Cortex of kidney (tissue), 1 donor: ENCODE measurements at places on chromosomes 4 and X.

DNA sequence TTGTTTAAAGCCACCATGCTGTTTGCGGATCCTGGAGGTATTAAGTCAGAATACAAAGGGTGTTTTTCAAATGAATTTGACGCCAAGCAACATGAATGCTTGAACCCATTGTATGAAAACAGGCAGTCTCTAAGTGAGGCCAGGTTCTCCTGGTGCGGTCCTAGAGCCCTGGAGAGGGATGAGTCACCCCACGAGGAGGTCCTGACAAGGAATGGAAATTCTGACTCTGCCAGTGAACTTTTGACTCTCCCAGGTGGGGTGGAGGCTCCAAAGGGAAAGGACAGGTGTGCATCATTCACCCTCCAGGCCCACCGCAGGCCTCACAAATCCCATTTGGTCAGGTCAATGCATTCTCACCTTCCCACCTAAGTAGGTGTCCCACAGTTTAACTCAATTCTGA, 1.5 kb downstream of the TRIM2 start:
- no peak for DNase-seq

GRCh38 chr4:102439812-102440211, 61.3 kb upstream of the NFKB1 start:
- DNase-seq: no peak

DNA sequence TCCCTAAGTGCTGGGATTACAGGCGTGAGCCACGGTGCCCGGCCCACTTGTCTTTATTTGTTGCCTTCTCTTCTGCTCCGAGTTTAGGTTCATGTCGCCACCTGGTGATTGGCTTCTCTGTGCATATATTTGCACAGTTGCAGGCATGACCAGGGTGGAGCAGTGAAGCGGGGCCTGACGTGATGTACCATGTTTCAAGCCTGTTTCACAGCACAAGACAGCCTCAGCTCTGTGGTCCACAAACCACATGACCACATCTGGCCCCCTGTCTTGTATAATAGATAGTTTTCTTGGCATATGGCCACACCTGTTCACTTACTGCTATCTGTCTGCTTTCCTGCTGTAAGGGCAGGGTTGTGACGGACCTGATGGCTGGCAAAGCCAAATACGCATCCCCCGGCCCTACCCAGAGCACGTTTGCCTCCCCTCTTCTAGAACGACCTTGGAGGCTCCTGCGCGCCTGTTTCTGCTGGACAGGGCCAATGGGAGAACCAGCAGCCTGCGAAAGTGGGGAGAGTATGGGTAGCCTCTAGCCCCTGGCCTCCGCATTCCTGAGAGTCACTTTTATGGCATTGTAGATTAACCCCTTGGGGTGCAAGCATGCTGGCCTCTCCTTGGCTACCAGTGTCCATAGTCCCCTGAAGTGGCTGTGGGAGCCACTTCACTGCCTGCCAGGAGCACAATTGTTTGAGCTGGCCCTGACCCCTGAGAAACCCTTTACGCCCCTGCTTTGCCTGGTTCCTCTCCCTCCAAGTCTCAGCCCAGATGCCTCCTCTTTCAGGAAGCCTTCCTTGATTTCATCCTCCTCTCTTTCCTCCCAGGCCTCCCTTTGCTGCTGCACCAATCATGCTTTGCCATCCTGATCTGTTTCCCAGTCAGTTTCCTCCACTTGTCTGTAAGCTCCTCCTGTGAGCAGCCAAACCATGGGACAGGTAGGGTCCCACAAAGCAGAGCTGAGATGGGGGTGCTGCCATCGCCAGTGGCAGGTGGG, 6.0 kb upstream of the SH3TC1 start:
- DNase-seq: no peak

GRCh38 chr4:100189820-100190642, at the start of gene DDIT4L:
Gene DDIT4L, minus strand, starts transcription at chr4:100190468. Its CDS starts 485 bp downstream, at chr4:100189983.
- DNase-seq: no peak

DNA sequence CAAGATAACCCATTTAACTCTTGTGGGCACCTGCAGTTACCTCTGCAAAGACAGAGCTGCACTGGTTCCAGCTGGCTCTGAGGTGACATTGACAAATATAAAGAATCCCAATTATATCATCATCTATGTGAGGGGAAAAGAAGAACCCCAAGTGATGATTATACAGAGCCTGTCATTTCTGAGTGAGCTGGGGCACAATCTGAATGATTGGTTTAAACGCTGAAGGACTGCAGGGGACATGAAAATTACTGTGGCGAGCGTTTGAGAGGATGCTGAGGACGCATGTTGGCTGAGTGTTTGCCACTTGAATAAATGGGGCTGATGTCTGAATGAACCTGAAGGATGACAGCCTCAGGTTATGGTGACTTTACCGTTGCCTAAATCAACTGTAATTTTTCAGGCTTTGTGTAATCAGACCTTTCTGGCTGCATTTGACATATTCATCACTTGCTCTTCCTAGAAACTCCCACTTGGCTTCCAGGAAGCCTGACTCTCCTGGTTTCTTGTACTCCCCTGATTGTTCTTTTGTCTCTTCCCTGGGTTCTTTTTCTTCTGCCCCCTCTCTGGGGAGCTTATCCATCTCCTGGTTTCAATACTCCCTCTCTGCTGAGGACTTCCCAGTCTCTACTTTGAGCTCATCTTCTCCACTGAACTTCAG, 4.1 kb upstream of the HSD17B10 start:
- DNase-seq: no peak

- DNase-seq: no peak
These were observed 264.0 kb upstream of the BOD1L1 start for GRCh38 chr4:13891544-13891939.
